ENCODE measurements at places on chromosomes 3 and 15. TPM values are rescaled to one million over a fixed set of nuclear protein-coding genes. Genes with fewer than 3 reads are reported as not detected.

The ROPN1 gene
- total RNA-seq, result not detected

The ATP10A gene
- 4.2 TPM for total RNA-seq

The PATL2 gene
- total RNA-seq, result 2.0 TPM

The MFGE8 gene
- 60.2 TPM for total RNA-seq

The OXNAD1 gene
- total RNA-seq, result 23.9 TPM

The GTF2E1 gene
- 15.4 TPM for total RNA-seq

The LRRC31 gene
- 0.50 TPM for total RNA-seq

The KNG1 gene
- not detected for total RNA-seq

The MEIS2 gene
- total RNA-seq, result 40.1 TPM

The SH2D7 gene
- not detected for total RNA-seq

The FOXB1 gene
- 2.1 TPM for total RNA-seq

DNA sequence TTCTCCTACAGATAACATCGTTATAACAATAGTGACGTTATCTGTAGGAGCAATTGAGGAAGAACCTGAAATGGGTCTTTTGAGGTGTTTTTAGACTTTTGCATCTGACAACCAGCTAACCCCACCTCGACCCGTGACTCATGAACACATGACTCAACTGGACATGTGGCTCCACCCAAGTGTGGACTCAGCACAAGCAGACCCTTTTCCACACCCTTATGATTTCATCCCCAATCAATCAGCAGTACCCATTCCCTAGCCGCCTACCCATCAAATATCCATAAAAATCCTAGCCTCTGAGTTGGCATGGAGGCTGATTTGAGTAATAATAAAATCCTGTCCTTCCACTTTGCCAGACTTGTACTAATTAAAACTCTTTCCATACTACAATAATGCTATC is 255.4 kb downstream of the ARPP21 start:
- DNase-seq, result no peak

GRCh38 chr3:45628746-45629145 is 34.2 kb downstream of the LIMD1 start:
- peak; percentile 20 for DNase-seq

DNA sequence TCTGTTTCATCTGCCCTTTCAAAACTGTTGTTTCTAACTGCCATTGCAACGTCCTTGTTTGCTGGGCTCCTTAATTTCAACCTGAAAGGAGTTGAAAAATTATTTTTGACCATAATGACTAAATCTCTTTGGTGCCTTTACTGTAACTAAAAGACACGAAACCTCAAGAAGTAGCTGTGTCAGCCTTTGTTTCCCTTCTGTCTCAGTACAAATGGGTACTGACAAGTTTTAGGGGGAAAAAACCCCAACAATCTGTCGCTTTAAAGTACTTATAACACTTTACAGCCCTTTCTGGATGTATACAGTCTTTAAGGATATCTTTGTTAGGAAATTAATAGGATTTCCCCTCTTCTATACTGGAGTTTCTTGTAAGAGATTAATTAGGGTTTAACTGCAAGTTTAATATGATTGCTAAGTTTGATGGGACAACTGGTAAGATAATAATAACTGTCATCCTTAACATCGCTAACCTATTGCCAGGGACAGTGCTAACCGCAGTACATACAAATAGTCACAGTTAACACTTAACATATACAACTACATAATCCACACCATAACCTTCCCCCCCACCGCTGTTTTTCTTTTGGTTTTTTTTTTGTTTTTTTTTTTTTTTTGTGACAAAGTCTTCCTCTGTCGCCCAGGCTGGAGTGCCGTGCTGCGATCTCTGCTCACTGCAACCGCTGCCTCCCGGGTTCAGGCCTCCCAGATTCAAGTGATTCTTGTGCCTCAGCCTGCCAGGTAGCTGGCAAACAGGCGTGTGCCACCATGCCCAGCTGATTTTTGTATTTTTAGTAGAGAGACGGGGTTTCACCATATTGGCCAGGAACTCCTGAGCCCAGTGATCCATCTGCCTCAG is 1.7 kb downstream of the GXYLT2 start:
- no peak for DNase-seq

- peak; percentile 51 for DNase-seq
These were observed 79.0 kb downstream of the NR2F2 start for GRCh38 chr15:96409215-96410138.

- DNase-seq, result no peak
These were observed 39.0 kb downstream of the CD86 start for GRCh38 chr3:122094125-122094524.

DNA sequence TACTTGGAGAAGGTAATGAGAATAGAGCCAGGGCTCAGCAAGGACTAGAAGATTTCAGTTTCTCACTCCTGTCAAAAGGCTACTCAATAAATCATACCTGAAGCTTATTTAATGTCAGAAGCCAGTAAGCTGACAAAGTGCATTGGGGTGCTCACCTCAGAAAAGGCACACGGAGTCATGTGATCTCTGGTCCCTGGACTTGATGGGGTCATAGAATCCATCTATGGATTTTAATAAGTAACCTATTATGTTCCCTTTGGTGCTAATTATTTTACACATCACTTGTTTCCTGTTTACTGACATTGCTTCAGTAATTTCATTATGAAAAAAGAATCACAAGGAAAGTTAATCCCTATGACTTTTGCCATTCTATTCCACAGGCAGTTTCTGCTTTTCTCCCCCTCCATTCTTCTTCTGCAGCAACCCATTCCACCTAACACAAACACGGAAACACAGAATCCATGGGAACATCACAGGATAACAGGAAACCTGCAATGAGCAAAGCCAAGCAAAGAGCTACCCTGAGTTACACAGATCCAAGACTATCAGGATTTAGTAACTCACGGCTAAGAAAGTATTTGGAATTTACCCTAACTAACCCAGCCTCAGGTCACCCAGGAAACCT is 159.6 kb downstream of the MEIS2 start:
- DNase-seq, result no peak

GRCh38 chr15:34013746-34014145 is 25.3 kb downstream of the AVEN start:
- DNase-seq, result no peak

DNA sequence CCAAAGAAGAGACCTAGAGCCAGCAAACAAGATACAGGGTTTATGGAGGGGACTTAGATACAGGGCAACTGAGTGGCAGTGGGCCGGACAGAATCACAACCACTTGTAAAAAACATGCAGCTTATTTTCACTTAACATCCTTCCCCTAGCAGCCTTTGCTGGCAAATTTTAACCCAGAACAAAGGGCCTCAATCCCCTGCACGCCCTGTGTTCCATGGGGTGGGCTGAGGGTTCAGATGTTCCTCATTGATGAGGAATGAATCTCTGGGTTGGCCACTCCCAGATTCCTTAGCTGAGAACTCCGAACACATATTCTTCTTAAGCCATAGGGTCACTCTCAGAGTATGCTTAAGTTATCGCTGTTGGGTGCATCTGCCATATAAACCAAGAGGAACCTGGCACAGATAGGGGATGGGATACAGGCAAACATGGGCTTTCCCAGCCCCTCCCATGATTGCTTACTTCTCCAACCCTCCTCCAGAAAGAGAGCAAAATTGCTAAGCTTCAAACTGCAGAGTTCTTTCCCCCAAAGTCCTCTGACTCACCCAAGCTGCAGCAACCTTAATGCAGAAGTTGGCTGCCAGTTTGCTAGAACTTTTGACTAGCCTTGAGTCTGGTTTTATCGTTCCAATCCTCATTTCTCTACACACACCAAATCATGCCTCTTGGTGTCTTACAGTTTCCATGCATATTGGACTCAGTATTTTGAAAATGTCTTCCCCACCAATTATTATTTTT is 146.9 kb downstream of the CD47 start:
- no peak for DNase-seq

GRCh38 chr15:74790080-74790916 is 8.4 kb downstream of the CSK start:
- DNase-seq, result no peak

DNA sequence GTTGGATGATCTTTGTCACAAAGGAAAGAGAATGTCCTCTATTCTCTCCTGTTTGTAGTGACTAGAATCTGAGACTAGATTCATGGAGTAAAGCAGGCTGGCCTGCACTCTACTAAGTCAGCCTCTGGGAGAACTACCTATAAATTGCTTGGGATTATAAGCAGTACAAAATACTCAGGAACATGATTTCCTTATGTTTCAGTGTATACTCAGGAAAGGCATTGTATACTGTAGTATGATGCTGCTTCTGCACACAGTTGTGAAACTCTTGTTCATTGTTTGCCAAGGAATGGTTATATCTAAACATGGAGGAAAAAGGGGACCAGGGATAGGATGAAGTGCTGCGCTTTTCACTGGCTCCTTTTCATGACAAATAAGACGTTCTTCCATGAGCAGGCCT is 49.2 kb downstream of the OXSR1 start:
- no peak for DNase-seq

DNA sequence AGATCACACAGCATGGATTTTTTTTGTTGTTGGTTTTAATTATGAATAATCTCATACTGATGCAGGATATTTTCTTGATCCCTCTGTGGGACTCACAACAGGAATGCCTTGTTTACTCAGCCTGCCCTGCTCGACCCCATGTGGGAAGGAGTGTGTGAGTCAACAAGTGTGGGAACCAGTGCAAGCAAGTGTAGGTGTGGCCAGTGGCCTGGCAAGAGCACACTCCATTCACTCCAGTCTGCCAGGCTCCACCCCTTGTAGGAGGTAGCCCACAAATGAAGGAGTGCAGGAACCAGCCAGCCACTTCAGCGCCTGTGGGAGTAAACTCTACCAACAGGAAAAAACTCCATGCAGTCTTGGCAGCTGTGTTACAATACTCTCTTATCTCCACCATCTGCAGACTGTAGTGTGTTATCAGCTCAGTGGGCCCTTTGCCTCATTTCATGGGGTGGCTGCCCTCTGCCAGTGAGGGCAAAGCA is 393.6 kb downstream of the OTOL1 start:
- DNase-seq, result peak; percentile 18

DNA sequence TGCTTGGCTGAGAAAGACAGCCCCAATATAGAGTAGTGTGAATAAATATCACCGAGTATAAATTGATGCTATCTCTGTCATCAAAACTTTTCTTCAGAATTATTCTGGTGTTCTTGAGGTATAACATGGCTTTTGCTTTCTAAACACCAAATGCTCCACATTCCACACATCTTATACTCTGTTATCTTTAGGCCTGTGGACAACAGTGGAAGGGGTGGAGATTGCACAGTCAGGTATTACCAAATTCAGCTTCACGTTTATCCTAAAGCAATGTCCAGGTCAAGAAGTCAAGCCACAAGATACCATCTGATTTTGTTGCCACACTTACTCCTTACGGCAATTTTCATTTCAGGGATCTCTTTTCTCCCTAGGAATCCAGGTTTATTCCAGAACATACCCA is 394.8 kb downstream of the SI start:
- DNase-seq, result no peak

DNA sequence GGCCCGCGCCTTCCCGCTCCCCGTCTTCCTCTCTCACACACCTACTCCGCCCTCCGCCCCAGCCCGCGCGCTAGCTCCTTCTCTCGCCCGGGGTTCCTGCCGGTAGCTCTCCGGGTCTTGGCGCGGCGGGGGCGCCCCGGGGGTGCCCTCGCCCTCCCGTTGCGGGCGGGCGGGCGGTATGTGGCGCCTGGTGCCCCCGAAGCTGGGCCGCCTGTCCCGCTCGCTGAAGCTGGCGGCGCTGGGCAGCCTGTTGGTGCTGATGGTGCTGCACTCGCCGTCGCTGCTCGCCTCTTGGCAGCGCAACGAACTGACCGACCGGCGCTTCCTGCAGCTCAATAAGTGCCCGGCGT is 507 bp downstream of the DIPK2A start:
- DNase-seq, result no peak

DNA sequence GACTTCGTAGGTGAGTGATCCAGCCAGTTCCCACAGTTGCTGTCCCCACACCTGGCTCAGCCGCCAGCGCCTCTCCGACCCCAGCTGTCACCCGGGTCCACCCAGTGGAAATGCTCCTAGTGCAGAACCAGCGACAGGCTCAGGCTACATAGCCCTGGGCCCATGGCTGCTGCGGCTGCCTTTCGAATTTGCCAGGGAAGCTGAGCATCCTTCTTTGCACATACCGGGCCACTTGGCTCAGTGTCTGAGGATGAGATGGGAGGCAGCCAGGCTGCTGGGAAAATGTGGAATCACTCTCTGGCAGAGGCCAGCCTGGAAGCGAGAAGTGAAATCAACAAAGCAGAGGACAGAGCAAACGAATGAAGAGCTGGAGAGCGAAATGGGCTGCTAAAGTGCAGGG is 80.1 kb downstream of the ST8SIA2 start:
- DNase-seq, result no peak

DNA sequence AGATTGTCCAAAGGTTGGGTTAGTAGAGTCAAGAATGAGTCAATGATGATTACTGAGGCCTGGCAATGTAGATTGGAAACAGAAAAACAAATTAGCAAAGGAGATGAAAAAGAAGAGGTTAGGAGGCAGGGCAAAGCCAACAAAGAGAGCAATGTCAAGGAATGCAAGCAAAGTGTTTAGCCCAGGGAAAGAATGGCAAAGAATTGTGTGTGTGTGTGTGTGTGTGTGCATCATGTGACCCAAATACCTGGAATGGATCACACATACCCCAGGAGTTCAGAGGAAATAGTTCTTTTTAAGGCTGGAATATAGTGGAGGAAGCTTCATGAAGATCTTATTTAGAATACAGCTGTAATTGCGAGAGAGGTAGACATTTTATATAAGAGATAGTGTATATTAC is 831.7 kb upstream of the ARPP21 start:
- no peak for DNase-seq

DNA sequence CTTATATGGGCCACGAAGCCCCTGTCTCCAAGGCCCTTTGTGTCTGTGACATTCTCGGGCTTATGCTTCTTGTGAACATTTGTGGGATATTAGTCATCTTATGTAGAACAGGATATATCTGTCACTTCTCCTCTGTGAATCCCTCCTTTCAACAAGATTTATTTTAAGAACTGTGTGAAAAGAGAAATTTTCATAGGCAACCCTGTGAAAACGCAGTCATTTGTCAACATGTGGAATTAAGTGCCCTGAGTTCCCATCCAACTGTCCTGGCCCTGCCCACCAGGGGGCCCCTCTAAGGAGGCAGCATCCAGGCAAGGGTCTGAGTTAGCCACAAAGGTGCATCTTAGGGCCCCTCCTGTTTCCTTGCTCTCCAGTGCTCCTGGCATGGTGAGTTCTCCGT is 76.8 kb upstream of the CHRNA7 start:
- no peak for DNase-seq

- no peak for DNase-seq
These were observed 62.4 kb upstream of the TRPM1 start for GRCh38 chr15:31163769-31164572.
